ENCODE measurements at places on chromosomes 1 and 21.

DNA sequence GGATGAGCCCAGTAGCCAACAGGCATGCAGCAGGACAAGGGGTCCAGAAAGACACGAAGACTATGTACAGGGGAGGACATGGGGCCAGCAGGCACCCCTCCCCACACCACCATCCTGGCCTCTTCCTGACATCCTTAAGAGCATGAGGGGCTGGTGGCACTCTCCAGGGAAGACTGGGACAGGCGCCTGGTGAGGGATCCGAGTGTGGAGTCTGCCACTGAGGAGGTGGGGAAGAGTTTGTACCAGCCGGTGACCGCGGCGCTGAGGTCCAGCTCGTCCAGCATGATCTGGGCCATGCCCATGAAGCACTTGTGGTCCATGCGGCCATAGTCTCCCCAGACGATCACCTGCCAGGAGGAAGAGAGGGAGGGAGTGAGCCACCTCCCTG is 39.1 kb downstream of the RIMS3 start:
- no peak for DNase-seq

DNA sequence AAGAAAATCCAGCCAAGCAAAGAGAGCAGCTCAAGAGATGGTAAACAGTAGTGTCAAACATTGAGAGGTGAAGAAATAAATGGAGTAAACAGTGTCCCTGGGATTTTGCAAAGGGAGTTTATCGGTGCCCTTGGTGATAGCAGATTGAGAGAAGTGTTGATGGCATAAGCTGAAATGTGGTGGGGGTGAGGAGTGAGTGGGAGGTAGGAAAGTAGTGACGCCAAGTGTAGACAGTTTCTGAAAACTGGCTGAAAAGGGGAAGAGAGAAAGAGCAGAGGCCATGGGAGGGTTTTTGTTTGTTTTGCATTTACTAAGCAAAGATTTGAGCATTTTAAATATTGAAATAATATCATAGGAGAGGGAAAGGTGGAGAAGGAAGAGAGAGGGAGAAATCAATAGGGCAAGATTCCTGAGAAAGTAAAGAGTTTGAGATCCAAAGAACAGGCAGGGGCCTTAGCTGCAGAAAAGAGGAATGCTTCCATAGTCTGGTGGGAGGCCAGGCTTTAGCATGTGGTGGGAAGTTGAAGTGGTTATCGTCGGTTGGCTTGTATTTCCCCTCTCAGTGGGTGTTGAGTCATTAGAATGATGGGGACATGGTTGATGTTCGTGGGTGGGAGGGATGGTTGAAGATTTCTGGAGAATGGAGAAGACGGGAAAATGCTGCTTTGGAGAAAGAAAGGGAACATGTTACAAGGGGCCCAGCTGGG is 26.8 kb upstream of the RASAL2 start:
- DNase-seq, result no peak

DNA sequence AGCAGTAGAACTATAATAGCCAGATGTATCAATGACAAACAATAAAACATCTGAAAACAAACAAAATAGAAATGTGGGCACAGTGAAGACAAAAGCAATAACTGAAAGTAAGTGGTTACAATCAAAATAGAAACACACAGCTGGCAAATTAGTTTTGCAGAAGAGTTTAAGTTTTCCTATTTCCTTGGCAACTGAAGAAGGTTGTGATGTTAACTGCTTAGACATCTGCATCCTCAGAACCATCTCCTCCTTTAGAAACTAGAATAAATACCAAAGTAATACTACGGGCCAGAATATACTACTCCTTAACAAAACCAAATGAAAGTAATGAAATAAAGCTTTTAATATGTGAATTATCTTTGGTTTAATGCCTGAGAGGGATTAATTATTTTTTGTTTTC is 605.5 kb downstream of the LTN1 start:
- no peak for DNase-seq

DNA sequence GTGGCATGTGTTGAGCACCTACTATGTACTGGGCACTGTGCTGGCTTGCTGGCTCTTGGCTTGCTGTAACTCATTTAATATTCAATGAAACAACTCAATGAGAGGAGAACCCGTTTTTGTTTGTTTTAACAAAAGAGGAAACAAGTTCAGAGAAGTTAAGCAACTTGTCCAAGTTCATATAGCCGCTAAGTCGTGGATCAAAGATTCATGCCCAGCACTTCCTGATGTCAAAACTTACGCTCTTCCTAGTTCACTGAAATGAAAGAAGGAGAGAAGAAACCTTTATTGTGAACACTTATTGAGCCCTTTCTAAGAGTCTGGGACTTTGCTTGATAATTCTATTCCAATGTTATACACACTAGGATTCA is 475.9 kb downstream of the PTPRU start:
- DNase-seq, result no peak

DNA sequence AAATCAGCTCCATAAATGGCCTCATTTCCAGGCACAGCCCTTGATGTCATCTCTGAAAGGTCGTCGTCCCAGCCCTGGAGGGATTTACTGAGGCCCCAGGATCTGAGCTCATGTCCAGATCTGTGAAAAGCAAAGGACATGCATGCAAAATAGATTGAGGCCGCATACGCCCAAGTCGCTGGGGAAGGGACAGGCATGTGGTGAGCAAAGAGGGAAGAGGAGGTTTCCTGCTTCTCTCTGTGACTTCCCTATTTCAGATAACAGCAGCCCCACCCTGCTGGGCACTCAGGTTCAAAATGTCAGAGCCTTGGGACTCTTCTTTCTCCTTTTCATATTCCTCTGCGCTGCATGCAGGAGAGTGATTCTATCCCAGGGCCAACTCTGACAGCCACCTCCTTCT is 197.2 kb downstream of the ADSS2 start:
- peak; percentile 10 for DNase-seq

- no peak for DNase-seq
Measured at GRCh38 chr1:98398092-98398491, 263.4 kb upstream of the SNX7 start.

GRCh38 chr1:27331426-27331825 is 9.5 kb downstream of the TMEM222 start:
- DNase-seq, result no peak

DNA sequence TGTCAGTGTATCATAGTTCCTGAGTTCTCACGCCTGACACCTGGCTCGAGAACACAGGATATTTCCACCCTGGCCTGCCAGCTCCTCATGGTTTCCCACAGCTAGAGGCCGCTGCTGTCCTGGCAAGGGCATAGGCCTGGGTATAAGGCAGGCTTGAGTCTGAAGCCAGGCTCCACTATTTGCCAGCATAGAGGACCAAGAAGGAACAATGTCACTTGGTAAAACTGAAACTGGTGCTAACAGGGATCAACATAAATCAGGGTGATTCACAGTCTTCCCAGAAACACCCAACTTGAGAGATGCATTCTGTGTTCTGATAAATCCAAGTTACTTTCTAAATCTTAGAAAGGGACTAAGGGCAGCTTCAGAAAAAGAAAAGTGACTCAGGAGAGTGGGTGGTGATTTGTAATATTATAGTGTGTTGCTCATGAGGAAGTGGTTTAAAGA is 6.9 kb upstream of the S100A2 start:
- peak; percentile 92 for DNase-seq

- no peak for DNase-seq
Measured at GRCh38 chr1:221716713-221717484, 25.0 kb downstream of the DUSP10 start.

DNA sequence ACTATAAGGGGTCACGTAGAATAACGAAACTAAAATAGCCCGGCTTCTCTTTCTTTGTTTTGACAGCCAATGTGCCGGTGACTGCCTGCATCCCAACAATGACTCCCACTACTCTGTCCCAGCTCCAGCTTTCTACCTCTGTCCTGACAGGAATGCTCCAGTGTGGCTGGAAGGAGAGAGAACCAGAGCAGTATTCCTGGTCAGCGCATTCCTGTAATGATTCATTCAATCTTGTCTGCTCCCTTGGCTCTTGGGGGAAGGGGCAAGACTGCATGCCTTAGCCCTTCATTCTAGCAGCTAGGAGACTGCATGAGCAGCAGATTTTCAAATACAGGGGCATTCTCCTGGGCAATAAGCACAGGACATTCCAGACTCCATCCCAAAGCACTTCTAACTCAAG is 132.1 kb upstream of the PRMT6 start:
- DNase-seq, result no peak

GRCh38 chr1:77768006-77768405 is 8.4 kb upstream of the USP33 start:
- no peak for DNase-seq

GRCh38 chr1:93614986-93615581 is 66.6 kb downstream of the BCAR3 start:
- DNase-seq, result no peak

DNA sequence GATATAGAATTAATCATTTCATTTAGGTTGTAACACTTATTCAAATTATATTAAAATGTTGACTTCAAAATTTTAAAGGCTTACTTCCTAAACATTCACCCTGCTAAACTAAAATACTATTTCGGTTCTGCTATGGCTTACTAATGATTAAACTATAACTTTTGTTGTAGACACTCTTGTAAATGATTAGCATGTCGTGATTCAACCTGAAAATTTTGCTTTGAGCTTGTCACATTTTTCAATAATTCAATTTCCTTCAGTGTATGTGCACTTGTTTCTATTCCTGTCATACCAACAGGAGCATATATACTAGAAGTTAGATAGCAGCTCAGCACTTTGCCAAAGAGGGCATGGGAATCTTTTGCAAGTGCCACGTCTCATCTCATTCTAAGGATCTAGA is 1018.8 kb downstream of the AMY1C start:
- DNase-seq, result no peak

Data from small intestine (tissue), 16 donors.